ENCODE measurements at places on chromosomes 7 and 10.

DNA sequence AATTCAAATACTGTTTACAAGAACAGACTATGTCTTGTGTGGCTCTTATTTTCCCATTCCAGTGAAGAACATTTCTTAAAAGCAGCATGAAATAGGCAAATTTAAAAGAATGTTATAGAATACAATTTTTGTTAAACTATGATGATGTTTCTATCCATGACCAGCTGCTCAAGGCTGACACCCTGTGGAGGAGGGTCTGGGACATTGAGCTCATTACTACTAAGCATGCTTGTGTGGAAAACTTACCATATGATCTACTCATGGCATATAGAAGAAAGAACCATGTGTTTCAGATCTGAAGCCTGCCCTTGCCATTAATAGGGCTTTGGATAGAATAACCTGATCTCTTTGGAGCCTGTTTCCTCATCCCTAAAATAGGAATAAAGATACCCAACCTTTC is 125.0 kb downstream of the FOXP2 start:
- DNase-seq, result no peak

DNA sequence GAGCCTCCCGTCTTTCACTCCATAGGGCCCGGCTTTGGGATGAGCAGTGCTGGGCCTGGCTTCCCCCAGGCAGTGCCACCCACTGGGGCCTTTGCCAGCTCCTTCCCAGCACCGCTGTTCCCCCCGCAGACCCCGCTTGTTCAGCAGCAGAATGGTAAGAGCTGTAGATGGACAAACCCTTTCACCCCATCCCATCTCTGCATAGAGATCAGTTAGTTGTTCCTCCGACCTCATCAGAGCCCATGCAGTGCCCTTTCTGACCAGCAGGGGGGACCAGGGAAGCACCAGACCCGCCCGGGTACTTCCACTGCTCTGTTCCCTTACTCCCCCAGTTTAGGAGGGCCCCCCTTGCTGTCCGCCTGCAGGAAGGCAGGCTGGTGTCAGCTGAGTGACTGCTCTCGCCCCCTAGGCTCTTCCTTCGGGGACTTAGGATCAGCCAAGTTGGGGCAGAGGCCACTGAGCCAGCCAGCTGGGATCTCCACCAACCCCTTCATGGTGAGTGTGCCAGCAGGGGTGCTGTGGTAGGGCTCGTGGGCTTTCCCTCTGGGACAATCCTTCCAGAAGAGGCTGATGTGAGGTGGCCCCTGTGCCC is 9.8 kb downstream of the SAP25 start:
- peak; percentile 68 for DNase-seq

DNA sequence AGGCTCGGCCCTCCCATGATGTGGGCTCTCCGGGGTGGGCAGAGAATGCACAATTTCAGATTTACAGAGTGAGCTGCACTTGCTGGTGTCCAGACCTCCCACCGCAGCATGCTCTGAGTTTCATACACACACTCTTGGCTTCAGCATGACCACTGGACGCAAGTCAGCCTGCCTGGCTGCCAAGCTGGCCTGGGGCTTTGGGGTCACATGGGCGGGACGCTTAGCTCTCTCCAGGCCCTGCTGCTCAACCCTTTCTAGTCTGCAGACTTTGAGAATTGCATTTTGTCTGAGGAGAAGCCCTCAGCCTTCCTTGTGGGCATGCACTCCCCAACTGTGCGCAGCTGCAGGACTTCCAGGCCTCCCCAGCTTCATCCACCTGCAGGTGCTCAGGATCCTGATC is 5.7 kb downstream of the CYP2E1 start:
- no peak for DNase-seq

GRCh38 chr10:17375936-17376584 is 78.3 kb downstream of the ST8SIA6 start:
- DNase-seq, result no peak

- no peak for DNase-seq
Measured at GRCh38 chr7:128106821-128107220, 75.6 kb upstream of the LRRC4 start.

- no peak for DNase-seq
Measured at GRCh38 chr7:16359216-16359615, 62.1 kb downstream of the CRPPA start.

GRCh38 chr7:15326044-15326644 is 235.7 kb downstream of the AGMO start:
- no peak for DNase-seq

GRCh38 chr10:67603701-67604100 is 92.3 kb downstream of the CTNNA3 start:
- DNase-seq, result no peak

GRCh38 chr7:22713463-22713862 is 13.5 kb upstream of the IL6 start:
- no peak for DNase-seq

DNA sequence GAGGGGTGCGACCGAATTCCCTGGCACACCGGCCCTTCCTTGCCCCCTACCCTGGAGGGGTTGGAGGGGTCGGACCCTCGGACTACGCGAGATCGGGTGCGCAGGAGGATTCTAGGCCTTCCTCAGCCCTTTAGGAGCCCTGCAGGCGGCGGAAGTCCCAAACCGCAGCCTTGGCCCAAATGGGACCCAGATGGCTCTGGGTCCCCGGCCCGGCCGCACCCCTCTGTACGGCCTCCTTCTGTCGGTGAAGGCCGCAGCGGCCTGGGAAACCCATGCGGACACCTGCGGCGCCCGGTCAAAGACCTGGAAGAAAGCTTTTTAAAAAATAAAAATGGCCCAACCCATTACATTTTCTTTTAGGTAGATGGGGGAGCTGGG is 2.4 kb upstream of the VAX1 start:
- no peak for DNase-seq

GRCh38 chr10:114437473-114438292 is 33.4 kb upstream of the AFAP1L2 start:
- no peak for DNase-seq

DNA sequence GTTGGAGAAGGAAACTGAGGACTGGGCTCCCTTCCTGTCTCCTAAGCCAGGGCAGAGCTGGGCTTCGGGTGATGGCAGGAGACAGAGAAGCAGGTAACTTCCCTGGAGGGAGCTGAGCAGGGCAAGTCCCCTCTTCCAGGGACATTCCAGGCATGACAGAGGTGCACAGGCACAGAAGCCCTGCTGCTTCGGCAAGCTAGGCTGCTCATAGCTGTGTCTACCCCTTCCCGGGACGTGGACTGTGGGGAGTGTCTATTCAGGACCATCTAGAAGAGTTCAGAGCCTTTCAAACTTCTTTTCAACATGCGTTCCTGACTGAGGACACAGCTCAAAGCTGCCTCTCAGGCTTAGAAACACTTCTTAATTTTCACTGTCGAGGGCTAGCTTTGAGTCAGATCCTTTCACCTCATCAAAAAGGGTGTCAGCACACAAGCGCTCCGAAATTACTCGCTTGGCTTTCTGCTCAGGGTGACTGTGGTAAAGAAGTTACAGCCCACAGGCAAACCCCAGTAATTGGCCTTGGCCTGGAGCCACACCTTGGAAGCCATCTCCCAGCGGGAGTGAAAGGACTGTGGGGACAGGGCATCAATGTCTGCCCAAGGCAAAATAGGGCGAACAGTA is 63.7 kb upstream of the STEAP1B start:
- no peak for DNase-seq

GRCh38 chr7:92682903-92683539 is 92.8 kb upstream of the FAM133B start:
- DNase-seq, result no peak

GRCh38 chr10:105347487-105347886 is 706.4 kb downstream of the SORCS3 start:
- no peak for DNase-seq

GRCh38 chr10:123236126-123236525 is 81.9 kb downstream of the BUB3 start:
- no peak for DNase-seq

GRCh38 chr10:104639590-104640338 is 1.3 kb upstream of the SORCS3 start:
- no peak for DNase-seq

GRCh38 chr7:137916980-137917645 is 70.3 kb upstream of the DGKI start:
- no peak for DNase-seq

All from activated T-helper 1 cell treated with anti-CD3 and anti-CD28 coated beads, Interleukin-2, amount 50 U/mL, for 16 hours (primary cell).